ENCODE measurements at places on chromosomes 6 and 20.
A peak's percentile ranks its signal among the peaks of the same experiment; 100 is the strongest.

DNA sequence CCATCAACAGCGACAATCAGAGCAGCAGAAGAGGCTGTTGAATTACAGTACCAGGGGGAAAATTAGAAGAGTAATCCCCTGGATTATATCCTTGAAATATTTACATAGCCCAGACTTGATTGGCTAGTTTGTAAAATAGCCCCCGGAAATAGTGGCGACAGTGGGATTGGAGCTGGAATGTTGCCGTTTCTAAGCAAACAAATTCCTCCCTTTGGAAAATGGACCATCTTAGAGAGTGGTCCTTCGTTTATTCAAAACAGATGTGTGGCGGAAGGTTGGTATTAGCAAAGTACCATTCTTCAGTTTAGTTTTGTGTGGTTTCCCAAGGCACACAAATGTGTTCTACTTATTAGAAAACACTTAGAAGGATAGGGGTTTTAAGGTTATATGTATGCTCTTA, 4.5 kb upstream of the EPB41L2 start:
- DNase-seq: no peak

DNA sequence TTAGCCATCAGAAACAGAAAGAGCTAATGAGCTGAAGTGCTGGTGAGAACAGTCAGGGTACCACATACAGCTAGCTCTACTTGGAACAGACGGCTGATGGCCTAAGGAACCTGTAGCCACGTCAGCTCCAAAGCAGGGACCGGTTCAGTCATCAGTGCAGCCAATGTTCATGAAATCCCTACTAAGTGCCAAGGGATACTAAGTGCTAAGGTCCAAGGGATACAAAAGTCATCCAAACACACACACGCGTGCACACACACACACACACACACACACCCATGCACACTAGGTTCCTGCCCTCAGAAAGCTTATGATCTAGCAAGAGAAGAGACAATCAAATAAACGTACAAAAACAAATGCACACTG, 53.6 kb downstream of the MAP3K5 start:
- DNase-seq: no peak

DNA sequence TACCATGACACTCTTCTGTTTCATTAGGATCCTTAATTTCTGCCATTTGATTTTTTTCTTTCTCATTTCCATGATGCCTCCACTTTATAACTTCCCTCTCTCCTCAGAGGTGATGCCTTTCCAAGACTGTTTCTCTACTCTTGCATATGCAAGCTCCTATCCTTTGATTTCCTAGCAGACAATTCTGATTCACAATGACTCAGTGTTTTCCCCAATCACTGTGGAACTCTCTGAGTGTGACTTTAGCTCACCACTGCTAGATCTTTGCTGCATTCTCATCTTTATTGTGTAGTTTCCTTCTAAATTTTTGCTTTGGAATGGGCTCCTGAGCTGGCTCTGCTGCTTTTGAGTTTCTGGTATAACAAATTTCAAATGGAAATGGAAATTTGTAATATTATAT, 184.9 kb downstream of the TINAG start:
- DNase-seq: no peak

DNA sequence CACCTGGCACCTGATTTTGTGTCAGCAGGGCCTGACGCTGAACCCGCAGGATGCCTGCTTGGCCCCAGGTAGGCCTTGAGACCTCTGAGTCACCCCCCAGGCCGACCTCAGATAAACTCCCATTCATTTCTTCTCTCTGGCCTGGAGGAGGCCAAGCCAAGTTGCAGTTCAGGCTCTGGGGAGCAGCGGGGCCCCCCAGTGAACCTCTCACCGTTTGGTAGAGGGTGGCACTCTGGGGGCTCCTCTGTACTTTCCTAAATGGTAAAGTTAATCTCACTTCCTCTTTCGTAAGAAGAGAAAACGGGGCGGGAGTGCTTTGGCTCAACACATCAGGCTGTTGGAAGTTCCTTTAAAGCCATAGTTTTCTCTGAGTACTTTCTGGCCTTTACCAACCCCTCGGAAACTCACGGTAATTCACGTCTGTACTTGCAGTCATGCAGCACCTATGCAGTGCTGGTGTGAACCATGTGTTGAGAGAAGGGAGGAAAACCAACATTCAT, 2.8 kb downstream of the SIRPA start:
- no peak for DNase-seq

DNA sequence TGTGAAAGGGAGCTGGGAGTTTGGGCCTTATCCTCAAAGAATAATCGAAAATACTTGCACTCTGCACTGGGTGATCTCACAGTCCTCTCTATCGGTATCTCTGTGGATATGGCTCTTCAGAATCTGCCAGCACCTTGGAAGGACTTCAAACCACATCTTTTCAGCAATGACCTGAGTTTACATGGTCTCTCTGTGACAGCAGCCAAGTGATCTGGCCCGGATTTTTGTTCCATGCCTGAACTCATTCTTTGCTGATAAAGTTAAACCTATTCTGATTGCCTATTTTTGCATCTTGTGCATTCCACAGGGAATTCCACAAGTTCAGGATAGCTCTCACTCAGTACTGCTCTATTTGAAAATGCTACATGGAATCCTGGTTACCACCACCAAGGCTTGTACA, 98.9 kb downstream of the HDGFL1 start:
- no peak for DNase-seq

- peak; percentile 39 for DNase-seq
These were observed 43.0 kb upstream of the TMEM200A start for GRCh38 chr6:130322673-130323268.

DNA sequence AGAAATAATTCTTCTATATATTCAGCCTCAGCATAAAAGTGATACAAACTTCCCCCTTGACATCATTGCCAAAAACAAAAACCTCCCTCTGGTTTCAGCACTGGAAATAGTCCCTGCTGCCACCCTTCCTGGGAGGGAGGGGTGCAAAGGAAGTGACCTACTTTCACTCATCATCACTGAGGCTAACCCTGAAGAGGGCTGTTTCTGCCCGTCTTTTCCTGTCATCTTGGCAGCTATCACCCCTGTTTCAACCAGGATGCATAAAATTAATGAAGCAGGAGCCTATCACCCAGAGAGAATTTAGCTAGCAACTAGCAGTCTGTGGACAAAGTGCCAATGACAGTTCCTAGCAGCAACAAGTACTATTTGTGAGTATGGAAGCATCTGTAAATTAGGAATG, 397.8 kb downstream of the LAMA2 start:
- DNase-seq: peak; percentile 19

DNA sequence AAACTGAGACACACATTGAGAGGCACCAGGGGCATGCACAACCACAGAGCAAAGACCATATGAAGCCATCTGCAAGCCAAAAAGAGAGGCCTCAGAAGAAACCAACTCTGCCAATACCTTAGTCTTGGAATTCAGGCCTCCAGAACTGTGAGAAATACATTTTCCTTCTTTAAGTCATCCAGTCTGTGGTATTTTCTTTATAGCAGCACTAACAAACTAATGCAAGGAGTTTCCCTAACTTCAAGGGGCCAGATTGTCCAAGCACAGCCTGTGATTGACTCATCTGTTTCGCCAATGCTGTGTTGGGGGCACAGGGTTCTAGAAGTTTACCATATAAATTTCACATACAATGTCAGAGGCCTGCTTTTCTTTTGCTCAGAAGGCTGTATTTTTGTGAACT, 364.6 kb downstream of the GJA1 start:
- no peak for DNase-seq

- DNase-seq: no peak
These were observed 287.7 kb downstream of the CLIC5 start for GRCh38 chr6:45727819-45728449.

GRCh38 chr6:158756126-158756525, 63.0 kb downstream of the EZR start:
- no peak for DNase-seq

GRCh38 chr20:36579996-36580545, 6.7 kb downstream of the TGIF2 start:
- DNase-seq: no peak

All from activated T-cell treated with anti-CD3 and anti-CD28 coated beads for 4 hours (primary cell).